ENCODE measurements at places on chromosomes 2 and 18.

DNA sequence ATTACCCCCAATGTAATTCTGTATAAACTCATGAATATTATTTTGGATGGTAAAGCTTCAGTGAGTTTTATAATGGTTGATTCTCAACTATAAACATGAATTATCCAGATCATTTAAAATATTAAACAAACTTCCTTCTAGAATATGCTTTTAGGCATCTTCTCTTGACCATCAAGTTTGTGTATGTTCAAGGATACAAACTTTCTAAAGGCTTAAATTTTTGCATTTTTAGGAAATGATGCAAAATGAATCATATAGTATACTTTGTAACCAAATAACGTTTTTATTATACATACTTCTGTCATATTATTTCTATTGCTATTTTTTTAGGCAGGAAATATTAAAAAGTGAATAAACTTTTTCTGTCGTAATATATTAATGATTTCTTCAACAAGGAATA, 62.8 kb downstream of the OSBPL6 start:
- DNase-seq: no peak

DNA sequence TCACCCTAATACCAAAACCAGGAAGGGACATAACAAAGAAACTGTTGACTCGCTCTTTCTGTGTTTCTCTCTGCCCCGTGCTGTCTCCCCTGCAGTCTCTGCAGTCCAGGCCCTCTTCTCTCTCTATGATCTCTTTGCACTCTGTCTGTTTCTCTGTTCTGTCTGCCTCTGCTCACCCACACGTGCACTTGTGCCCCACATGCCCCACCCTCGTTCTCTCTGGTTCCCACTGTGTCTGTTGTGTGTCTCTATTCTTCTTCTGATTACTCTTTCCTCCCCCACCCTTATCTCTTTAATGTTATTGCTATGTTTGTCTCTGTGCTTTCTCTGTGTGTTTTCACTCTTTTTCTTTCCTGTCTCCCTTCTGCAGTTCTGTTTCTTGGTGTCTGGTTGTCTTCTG, 54.0 kb downstream of the NAT8 start:
- DNase-seq: no peak

DNA sequence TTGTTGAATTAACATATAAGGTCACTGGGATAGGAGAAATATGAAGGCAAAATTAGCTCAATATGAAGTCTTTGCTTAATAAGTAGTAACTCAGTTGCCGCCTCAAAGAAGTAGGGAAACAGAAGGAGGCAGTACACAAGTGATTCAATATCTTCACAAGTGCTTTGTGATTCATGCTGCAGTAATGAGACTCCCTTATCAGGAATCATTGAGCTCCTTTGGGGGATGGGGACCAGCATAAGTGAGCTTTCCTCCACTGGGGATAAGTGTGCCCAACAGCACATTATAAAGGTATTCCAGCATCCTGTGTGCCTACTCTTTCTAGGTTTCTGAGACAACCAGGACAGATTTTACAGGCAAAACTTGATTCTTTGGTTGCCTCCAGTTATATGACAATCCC, 323.4 kb upstream of the UBE2E3 start:
- DNase-seq: no peak

DNA sequence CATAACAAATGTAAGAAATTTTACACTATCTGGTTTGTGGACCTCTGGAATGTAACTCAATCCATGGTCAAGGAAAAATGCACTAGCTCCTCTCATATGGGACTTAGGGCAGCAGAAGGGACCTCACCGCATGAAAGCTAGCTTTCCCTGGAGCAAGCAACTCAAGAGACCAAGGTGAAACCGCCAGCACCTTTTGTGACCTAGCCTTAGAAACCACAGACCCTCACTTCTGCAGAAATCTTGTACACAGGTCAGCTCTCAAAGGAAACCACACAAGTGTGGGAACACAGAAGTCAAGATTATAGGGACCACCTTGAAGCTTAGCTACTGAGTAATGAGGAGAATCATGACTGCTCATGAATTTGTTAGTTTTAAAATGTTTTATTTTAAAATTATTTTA, 222.5 kb downstream of the DLGAP1 start:
- no peak for DNase-seq

- no peak for DNase-seq
These were observed 2798.7 kb upstream of the TEKT4 start for GRCh38 chr2:92072461-92073035.

- DNase-seq: no peak
These were observed 60.5 kb downstream of the SMCHD1 start for GRCh38 chr18:2715990-2716389.

- no peak for DNase-seq
These were observed 619.3 kb downstream of the TRIB2 start for GRCh38 chr2:13335862-13336535.

- DNase-seq: no peak
These were observed 205.9 kb downstream of the IKZF2 start for GRCh38 chr2:212945526-212945925.

GRCh38 chr18:54787616-54788015, 40.7 kb upstream of the RAB27B start:
- DNase-seq: no peak

DNA sequence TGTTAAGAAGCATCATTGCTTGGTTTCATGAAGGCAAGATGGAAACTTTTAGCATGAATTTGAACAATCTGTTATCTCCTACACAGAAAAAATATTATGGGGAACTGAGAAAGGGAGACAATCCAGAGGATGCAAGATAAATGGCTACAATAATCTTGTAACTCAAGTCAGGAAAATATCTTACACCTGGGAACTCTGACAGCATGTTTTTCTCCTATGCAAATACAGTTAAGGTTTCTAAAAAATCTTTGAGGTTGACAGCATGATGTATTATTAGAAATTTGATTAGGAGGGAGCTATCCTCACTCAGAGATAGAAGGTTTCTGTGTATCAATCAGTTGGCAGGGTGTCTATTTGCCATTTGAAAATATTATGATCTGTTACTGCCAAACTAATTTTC, 75.6 kb downstream of the GPD2 start:
- no peak for DNase-seq

Measured in stimulated activated CD8-positive, alpha-beta memory T cell treated with anti-CD3 and anti-CD28 coated beads, Interleukin-7, amount 100 ng/mL, for 4 hours (primary cell).